ENCODE measurements at places on chromosomes 6 and 20.

DNA sequence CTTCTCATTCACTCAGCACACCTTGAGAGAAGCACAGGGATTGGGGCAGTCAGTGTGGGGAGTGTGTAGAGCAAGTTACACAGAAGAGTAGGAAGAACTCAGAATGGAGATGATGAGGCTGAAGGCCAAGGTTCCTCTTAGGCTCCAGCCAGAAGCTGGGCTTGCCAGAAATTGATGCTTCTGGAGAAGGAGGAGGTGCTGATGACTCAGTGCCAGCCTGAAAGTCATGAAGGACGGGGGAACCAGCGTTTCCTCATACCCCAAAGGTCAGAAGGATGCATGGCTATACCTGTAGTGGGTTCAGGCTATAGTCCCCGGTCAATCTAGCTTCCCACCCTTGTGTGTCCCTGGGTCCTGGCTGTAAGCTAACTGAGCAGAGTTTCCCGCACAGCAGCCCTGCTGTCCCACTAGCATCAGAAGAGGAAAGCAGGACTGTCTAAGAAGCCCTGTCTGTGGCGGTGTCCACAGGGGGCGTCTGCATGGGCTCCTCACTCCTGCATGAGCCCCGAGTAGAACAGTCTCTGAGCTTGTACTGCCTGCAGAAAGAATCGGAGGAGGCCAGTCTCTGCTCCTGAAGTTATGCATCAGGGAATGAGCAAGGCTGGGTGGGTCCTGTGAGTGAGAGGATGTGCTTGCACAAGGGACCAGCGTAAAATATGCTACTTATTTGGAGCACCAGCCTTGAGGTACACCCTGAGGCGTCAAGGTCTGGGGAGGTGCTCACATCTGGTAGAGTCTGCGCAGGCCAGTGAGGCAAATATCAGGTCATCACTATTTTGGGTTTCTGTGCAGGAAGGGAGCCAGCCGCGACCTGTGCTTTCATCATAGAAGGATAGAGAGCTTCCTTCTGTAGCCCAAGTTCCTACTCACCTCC lies 148.5 kb downstream of the MRPL14 start:
- DNase-seq = no peak

DNA sequence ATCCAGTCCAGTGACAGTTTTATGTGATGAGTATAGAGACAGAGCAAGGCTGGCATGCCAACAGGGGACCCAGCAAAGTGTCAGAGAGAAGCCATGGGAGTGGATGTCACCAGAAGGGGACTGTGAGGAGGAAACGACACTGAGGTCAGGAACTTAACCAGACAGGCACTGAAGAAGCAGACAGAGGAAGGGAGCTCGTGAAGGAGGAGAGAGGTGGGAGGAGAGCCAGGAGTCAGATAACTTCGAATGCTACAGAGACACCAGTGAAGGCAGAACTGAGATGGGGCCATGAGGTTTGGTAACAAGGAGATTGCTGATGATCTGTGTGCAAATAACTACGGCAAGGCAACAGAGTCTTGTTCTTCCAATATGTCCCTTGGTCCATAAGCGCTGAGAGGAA lies 211.1 kb upstream of the FOXA2 start:
- DNase-seq = no peak

DNA sequence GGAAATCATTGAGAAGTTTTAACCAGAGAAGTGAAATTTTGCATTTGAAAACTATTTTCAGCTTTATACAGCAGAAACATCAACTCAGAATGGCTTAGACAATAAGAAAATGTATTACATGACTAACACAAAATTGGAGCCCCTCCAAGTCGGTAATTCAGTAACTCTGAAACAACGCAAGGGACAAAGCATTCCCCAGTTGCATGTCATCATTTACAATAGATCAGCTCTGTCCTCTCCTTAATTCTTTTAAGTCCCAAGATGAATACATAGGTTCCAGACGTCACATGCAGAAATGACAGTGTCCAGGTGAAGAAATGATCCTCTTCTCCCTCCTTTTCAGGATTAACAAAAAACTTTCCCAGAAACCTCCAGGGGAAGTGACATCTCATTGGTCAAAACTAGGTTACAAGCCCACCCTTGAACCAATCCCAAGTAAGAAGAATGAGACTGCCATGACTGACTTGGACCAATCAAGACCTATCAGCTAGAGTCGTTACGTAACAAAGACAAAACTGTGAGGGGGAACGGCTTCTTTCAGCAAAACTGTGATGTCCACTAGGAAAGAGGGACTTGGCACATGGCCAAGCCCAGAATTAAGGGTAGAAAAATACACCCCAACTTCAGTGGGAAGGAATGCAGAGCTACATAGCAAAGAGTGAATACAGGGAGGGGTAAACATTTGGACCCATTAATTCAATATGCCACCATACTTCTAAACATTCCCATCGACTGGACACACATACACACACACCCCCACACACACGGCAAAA lies 149.8 kb upstream of the PRND start:
- DNase-seq = no peak

GRCh38 chr6:33740204-33740608 lies 6.5 kb downstream of the IP6K3 start:
- no peak for DNase-seq

DNA sequence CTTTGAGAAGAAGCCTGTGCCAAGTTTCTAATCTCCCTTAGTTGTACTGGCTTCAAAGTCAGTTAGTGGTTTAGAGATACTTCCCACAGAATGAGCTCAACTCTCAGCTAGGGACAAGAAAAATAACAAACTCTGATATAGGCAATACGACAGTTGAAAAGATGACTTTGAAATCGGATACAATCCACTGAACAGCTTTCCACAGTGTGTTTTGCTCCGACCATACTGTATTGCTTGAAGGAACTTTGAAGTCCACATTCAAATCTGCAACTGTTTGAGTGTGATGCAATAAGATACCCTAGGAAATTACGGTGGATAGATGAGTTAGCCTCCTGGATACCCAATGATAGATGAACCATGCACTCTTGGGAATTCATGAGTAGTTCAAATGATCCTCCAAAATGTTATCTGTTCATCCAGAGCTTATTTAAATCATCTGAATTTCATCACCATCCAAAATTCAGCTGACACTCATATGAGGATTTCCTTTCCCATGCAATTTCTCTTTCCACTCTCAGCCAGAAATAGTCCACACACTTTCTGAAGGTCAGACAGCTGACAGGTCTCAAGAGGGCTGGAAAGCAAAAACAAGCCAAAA lies 443.8 kb downstream of the HAO1 start:
- DNase-seq = no peak

- DNase-seq = no peak
These were observed 15.2 kb upstream of the GUCA1A start for GRCh38 chr6:42158011-42158410.

DNA sequence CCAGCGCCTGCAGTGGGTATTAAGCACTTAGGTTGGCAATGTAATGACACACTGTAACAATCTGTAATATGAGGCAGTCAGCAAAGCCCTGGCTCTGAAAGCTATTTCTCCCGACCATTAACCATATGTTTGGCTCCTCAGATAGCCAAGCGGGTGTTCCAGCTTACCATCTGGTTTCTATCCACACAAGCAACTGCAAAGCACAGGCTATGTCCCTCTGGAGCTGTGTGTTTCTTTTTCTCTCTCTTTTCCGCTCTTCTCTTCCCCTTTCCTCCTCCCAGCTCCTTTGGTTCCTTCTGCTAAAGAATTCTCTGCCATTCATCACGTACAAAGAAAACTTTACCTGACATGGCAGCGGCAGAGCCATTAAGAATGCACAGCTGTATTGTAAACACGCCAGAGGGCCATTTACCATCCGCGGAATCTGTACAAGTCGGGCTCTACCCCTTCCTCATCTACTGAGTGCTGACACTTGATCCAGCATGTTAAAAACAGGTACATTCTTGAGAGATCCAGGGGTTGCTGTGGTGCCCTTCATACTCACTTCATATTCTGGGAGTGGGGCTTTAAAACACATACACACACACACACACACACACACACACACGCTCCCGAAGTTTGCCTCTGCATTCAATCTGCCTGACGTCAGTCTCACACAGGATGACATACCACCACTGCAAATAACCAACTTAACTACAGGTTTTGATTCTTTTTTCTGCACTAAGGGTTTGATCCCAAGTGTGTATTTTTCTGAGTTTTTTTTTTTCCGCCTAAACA lies 77.2 kb downstream of the BACH2 start:
- DNase-seq = no peak

GRCh38 chr20:10255846-10256245 lies 37.2 kb downstream of the SNAP25 start:
- DNase-seq = no peak

GRCh38 chr6:25295651-25296050 lies 16.5 kb downstream of the CARMIL1 start:
- no peak for DNase-seq
